Activated T-helper 9 cell treated with anti-CD3 and anti-CD28 coated beads, Interleukin-2, amount 50 U/mL, for 16 hours (primary cell): ENCODE measurements at places on chromosomes 5 and 9.

DNA sequence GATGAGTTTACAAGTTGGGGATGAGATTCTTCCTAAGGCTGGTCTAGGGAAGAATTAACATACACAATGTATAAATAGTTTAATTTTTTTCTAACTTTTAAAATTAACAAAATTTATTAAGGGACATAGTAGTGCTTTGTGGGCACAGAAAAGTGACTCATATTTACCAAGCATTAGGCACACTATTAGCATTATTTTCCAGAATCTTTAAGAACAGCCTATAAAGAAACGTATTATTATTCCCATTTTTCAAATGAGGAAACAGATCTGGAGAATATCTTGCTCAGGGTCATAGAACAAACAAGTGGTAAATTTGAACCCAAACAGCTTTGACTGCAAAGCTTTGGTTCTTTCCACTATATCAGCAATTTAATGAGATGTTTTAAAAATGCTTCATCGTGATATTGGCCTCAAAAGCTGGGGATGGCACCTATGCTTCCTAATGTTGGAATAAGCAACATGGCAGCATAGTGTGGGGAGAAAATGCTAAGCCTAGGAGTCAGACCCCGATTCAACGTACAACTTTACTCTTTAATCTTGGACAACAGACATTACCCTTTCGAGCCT is 55.9 kb downstream of the ABCA1 start:
- DNase-seq = no peak

DNA sequence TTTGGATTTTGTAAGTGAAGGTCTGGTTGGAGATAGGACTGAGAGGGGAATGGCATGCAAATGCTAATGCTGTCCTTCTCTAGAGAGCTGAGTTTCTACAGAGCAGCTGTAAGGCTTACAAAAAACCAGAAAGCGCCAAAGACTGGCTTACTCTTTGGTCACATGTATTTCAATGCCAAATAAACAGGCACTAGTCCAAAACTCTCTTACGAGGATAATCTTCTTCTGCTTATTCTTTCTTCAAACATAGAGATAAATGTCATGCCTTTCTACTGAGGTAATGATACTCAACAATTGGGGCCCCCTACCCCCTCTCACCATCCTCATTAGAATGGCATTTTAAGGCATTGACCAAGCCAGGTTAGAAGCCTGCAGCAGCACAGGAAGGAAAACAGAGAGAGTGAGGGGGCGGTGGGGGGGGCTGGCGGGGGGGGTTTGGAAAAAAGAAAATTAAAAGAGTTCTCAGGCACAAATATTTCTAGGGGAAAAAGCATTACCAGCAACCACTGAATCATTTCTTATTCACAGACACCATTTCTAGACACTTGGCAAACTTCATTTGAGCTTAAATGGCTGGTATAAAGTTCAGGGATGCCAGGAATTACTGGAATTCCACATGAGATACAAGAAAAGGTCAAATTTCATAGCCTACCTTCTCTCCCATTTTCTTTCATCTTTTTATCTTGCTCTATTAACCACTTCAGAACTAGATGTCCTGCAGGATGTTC is 34.0 kb downstream of the PUM3 start:
- DNase-seq = no peak

GRCh38 chr5:63686938-63687337 is 275.3 kb downstream of the HTR1A start:
- DNase-seq = no peak

DNA sequence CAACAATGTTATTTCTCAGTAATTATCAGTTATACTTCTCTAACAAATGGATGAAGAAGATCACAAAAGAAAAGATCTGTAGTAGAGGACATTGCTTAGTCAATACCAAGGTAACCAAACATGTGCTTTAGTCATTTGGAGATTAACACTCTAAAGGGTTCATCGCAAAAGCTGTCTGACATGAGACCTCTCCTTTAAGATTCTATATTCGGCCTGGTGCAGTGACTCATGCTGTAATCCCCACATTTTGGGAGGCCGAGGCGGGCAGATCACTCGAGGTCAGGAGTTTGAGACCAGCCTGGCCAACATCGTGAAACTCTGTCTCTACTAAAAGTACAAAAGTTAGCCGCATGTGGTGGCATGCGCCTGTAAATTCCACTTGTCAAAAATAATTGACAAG is 18.3 kb upstream of the CKMT2 start:
- DNase-seq = no peak

DNA sequence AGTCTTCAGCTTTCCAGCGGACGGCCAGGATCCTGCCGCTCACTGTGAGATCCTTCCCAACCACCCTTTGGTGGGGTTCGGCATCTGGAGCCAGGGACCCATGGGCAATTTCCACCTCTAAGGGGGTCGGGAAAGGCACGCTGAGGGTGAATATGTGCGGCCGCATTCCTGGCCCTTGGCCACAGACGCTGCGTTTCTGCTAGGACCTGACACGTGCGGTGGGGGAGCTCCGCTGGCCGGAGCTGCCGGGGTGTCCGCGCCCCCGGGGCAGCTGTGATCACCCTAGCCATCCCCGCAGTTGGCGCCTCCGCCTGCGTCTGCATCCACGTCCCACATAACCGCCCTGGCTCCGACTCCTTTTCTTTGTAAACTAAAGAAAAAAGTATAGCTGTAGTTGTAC is 5.3 kb upstream of the DNAJA1 start:
- no peak for DNase-seq

GRCh38 chr5:3325201-3325971 is 270.2 kb upstream of the IRX1 start:
- no peak for DNase-seq

- DNase-seq = no peak
These were observed 64.7 kb downstream of the TLR4 start for GRCh38 chr9:117768750-117769395.

DNA sequence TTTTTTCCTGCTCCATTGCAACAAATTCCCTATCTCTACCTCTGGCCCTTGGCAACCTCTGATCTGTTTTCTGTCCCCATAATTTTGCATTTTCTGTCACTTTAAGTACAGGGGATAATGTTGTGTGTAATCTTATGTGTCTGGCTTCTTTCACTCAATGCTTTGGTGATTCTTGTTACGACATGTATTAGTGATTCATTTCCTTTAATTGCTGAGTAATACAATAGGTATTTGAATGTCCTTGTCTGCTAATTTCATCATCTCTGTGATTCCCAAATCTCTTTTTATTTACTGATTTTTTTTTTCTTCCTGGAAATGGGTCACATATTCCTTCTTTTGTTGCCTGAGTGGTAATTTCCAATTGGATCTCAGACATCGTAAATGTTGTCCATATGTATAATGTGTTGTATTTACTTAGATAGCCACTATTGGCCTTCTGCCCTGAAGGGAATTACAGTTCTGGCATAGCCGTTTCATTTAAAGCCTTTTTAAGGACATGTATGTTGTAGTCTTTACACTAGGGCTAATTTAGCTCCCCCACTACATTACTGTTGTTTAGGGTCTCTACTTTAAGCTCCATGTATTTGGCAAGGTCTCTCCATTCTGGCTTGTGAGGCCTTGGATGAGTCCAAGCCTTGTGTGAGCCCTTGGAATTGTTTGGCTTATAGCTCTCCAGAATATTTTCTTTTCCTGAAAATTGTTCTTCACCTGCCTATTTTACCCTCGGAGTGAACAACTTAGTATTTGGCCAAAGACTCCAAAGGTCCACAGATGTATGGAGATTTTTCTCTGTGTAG is 683.8 kb downstream of the LRRC70 start:
- no peak for DNase-seq

DNA sequence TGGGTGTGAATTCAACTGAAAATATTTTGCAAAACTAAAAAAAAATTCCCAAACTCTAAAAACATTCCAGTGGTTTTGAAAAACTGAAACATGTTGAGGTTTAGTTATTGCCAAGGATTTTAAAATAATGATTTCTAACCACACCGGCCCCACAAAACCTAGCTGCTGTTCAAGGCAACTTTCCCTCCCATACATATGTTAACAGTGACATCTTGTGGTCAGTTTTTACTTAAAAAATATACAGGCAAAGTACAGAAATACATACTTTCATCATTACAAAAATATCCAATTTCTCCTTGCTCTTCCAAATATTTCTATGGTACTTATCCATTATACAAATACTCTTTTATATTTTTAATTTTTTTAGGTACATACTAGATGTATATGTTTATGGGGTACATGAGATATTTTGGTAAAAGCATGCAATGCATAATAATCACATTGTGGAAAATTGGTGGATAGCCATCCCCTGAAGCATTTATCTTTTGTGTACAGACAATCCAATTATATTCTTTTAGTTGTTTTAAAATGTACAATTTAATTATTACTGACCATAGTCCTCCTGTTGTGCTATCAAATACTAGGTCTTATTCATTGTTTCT is 34.4 kb upstream of the MRPS30 start:
- DNase-seq = no peak
